Stimulated activated CD4-positive, alpha-beta T cell treated with anti-CD3 and anti-CD28 coated beads, Interleukin-15, amount 100 ng/mL, for 1 hour (primary cell): ENCODE measurements at places on chromosomes 16 and 17.

DNA sequence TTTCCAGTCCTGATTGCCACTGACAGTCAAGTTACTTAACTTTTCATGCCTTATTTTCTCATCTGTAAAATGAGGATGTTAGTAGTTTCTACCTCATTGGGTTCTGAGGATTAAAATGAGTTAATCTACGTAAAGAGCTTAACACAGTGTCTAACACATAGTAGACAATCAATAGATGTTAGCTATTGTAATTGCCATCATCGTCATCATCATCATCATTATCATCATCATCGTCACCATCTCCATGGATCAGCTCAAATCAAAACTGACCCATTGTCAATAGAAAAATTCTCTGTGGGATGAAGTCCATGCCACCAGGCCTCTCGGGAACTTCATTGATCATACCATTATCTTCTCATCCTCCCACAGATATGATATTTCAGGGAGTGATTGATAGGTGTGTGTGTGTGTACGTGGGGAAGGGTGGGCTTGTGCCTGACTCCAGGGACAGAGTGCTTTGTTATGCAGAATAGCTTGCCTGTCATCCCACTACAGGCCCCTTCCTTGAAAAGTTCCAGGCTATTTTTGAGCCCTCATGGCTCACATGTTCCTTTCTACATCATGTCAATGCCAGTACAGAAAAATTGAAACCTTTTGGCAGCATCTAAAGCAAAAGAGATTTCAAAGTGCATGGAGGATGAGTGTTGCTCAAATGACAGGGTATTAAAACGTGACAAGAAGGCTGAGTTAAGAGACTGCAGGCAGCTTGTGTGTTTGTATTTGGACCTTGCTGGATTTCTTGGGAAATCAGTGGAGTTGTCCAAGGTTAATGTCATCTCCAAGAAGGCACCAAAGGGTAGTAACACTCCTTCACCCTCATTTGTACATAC lies 133.9 kb downstream of the PRKCB start:
- DNase-seq = no peak

- DNase-seq = no peak
These were observed 22.1 kb downstream of the MAP1LC3B start for GRCh38 chr16:87414251-87414680.

DNA sequence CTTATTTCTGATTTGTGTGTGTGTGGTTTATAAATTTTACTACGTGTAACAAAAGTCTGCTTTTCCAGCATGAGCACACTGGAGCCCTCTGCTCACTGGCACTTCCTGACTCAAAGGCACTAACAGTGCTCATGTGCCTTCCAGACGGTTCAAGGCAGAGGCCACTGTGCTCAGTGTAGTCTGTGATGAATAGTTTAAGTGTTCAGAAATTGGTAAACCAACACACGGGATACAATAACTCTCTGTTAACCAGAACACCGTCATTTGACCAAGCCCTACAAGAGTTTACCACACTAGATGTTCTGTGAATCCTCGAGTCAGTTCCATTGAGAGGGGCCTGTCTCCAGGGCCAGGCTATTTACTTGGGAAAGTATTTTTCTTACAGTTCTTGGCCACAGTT lies 191.9 kb downstream of the MRTFB start:
- DNase-seq = no peak

GRCh38 chr17:56707312-56708219 lies 114.1 kb downstream of the NOG start:
- DNase-seq = no peak

DNA sequence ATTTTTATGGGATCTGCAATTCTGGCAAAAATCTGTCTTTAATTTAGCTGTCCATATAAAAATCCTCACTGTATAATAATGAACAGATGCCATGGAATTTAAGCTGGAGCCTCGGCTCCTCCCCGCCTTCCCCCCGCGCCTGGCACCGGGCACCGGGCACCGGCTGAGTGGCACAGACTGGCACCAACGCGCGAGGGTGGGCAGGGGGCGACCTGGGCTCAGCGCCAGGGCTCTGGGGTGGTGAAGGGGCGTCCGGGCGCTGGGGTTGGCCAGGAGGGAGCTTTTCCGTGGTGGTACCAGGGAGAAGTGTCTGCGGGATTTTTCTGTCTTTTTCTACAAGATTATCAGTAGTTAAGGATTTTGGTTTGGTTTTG lies 9.1 kb downstream of the NEUROD2 start:
- no peak for DNase-seq

DNA sequence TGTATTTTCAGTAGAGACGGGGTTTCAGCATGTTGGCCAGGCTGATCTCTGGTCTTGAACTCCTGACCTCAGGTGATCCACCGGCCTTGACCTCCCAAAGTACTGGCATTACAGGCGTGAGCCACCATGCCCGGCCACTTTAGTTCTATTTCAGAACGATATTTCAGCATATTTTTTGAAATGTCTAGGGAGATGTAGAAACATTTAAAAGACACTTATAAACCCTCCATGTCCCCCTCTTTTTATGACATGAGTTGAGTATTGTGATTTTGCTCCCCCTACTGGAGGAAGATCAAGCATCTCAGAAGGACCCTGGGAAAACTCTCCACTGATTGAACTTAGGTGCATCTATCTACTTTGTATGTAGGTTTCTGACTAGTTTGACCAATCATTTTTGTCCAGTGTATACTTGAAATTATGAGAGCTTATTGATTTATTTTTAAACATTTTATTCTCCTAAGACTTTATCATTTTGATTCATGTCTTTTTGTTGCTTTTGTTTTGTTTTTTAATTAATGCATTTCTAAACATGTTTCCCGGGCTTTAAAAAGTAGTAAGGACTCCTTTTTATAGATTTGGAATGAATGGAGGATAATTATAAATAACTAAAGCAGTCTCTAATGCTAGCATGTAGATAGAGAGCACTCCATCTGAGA lies 105.1 kb downstream of the CHD9 start:
- DNase-seq = no peak

GRCh38 chr17:7405350-7406234 lies 1.7 kb upstream of the TMEM256 start:
- DNase-seq = no peak

GRCh38 chr17:68356949-68357455 lies 65.7 kb downstream of the ARSG start:
- DNase-seq = no peak
